ENCODE measurements at places on chromosomes 5 and 9. TPM values are rescaled to one million over a fixed set of nuclear protein-coding genes. Genes with fewer than 3 reads are reported as not detected.

GRCh38 chr5:52469835-52470234, 317.9 kb upstream of the ITGA1 start:
- no peak for DNase-seq

DNA sequence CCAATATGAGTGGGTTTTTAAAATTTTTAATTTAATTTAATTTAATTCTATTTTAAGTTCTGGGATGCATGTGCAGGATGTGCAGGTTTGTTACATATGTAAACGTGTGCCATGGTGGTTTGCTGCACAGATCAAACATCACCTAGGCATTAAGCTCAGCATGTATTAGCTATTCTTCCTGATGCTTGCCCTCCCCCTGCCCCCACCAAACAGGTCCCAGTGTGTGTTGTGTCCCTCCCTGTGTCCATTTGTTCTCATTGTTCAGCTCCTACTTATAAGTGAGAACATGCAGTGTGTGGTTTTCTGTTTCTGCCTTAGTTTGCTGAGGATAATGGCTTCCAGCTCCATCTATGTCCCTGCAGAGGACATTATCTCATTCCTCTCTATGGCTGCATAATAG, 35.0 kb upstream of the ANKRD33B start:
- no peak for DNase-seq

MZB1 gene
- total RNA-seq = 1.1 TPM

CTNND2 gene
- total RNA-seq = 131 TPM

PRKACG gene
- total RNA-seq = not detected
